CD4-positive, alpha-beta T cell treated with Interleukin-17A for 4 hours (primary cell): ENCODE measurements at places on chromosomes 16 and 17.

- DNase-seq, result no peak
Observed at GRCh38 chr16:28534542-28535373, 4.0 kb downstream of the NUPR1 start.

DNA sequence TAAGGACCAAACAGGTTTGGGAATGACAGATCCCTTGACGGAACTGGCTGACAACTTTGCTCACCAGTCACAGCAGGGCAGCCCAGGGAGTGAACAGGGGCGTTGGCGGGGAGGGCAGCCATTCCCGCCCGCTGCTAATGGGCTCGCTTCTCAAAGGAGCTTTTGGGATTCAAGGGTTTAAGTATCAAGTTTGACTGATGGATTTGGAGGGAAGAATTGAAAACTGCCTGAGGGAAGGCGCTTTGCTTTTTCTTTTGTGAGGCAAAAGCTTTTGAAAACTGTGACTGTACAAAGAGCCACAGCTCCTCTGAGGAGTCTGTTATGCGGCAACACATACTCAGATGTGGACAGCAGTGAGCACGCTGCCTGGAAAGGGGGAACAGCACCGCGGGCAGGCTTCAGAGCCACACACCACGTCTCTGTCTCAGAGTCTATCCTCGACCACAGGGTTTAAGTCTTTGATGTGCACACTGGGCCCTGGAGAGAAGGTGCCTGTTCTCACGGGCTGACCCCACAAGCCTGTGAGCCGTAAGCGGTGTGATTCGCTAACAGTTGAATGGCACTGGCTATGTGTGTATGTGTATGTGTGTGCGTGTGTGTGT, 79.9 kb upstream of the HSBP1 start:
- DNase-seq, result no peak

GRCh38 chr17:40963838-40964237, 2.9 kb downstream of the KRT39 start:
- no peak for DNase-seq

- DNase-seq, result no peak
Observed at GRCh38 chr16:86398622-86399021, 111.7 kb upstream of the FOXF1 start.

GRCh38 chr17:39306509-39307212, 80.9 kb upstream of the STAC2 start:
- DNase-seq, result no peak

DNA sequence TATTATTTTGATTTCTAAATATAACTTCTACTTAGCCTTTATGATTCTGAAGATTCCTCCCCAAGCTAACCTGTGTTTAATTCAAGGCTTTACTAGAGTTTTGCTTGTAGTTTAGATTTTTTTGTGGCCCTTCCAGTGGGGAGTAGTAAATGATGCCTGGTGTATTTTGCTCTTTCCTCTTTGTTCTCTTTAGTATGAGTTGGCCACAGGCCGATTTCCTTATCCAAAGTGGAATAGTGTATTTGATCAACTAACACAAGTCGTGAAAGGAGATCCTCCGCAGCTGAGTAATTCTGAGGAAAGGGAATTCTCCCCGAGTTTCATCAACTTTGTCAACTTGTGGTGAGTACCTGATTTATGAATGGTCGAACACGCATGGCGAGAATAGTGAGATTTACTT, 108.3 kb downstream of the MAP2K4 start:
- no peak for DNase-seq

GRCh38 chr17:41992576-41992975, 24.7 kb downstream of the DNAJC7 start:
- no peak for DNase-seq

DNA sequence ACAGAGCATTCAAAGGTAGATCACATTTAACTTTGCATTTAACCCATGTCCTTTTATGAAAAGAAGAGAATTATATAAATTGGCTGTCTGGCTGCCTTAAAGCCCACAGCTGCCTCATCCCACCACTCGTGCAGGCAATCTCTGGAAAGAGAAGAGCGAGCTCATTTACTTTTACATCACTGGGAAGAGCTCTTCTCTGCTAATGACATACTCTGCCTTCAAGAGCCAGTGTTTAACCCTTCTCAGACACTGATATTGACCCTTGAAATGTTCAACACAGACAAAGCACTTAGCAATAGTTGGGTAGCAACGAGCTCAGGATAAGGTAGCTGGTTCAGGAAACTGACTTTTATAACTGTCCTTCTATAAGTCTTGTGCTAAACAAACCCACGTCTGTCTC, 6.8 kb downstream of the KRT38 start:
- DNase-seq, result no peak

GRCh38 chr16:22813223-22813947, 577 bp upstream of the HS3ST2 start:
- DNase-seq, result no peak

- no peak for DNase-seq
Observed at GRCh38 chr16:67946966-67947558, 3.1 kb upstream of the LCAT start.

DNA sequence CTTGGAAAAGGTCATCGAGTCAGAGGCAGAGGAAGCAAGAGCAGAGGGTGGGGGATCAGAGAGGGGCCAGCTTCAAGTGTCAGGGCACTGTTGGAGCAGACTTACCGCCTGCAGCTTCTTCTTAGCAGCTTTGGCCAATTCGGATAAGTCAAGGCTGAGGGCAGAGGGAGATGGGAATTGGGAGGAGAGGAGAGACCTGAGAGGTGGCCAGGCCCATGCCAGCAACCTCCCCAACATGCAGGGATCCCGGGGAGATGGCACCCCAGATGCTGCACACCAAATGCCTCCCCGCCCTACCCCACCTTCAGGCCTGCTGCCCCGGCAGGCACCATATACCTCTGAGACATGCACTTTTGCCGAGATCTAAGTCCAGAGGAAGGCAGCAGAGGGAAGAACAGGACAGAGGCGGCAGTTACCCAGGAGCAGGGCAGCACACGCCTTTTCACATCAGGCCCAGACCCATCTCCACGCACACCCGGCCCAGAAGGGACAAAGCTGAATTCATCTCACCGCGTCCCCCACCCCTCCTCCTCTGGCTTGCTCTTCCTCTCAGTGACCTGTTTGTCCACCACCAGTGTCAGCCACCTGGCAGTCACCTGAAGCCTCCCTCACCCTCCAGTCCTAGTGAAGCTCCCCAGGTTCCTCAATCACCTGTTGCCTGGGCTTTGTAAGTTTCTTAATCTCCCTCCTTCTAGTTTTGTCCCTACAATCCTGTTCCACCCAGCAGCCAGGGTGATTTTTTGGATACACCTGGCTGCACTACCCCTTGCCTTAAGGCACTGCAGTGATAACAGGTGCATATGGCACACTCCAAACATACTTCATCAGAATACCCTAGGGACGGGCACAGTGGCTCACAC, 10.4 kb downstream of the TP53I13 start:
- no peak for DNase-seq

GRCh38 chr17:59810894-59811153, 81.9 kb downstream of the TUBD1 start:
- no peak for DNase-seq

GRCh38 chr16:2501946-2502895, 11.5 kb upstream of the ATP6V0C start:
- no peak for DNase-seq

DNA sequence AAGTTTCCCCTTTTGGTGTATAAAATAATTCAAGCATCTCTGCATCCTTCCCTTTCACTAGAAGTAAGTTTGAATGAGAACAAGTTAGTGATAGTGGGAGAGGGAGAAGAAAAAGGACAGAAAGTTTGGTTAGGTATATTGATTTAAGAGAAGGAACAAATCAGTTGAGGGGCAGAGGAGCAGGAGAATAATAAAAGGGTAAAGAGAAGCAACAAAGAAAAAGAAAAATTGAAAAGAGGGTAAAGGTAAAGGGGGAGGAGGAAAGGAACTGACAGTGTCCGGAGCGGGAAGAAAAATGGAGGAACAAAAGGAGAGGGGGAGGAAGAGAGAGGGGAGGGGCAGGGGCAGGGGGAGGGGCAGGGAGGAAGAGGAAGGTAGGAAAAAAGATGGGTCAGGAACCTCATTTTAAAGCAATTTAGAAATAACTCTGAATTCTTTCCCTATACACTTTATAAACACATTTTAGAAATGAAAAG, 6.3 kb upstream of the IGF2BP1 start:
- DNase-seq, result no peak

DNA sequence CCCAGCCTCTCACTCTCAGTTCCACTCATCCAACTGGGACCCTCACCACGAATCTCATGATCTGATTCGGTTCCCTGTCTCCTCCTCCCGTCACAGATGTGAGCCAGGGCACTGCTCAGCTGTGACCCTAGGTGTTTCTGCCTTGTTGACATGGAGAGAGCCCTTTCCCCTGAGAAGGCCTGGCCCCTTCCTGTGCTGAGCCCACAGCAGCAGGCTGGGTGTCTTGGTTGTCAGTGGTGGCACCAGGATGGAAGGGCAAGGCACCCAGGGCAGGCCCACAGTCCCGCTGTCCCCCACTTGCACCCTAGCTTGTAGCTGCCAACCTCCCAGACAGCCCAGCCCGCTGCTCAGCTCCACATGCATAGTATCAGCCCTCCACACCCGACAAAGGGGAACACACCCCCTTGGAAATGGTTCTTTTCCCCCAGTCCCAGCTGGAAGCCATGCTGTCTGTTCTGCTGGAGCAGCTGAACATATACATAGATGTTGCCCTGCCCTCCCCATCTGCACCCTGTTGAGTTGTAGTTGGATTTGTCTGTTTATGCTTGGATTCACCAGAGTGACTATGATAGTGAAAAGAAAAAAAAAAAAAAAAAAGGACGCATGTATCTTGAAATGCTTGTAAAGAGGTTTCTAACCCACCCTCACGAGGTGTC, 26.6 kb downstream of the STH start:
- DNase-seq, result no peak
